ENCODE measurements at places on chromosomes 4 and X. TPM values are rescaled to one million over a fixed set of nuclear protein-coding genes. Genes with fewer than 3 reads are reported as not detected.

- DNase-seq, result no peak
- no peak overlapping the region for H3K4me3 ChIP-seq
- no peaks in the 10 kb centered on the region for H3K27me3 ChIP-seq
- no peaks in the 10 kb centered on the region for H3K36me3 ChIP-seq
Measured at GRCh38 chr4:134499074-134499473, 297.5 kb upstream of the PABPC4L start.

DNA sequence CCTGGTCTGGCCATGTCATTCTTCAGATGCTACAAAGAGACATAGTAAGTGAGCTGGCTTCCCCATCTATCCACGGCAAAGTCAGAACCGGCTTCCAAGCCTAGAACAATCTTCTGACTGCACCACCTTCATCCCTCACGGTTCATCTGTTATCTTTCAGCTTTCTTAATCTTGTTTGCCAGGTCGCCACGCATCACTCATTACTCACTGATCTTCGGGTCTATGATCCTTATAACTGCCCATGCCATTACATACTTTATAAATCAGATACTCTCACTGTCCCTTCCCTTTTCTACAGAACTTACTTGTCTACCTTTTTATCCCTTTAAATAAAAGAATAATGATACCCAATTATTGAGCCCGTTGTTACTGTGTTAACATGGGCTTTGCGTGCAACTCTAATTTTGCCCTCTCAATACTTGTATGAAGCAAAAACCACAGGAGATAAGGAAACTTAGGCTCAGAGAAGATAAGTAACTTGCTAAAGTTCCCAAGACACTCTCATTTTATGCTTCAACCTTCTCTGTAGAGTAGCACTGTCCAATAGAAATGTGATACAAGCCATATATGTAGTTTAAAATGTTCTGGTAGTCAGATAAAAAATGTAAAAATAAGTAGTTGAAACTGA lies 171.7 kb downstream of the AMELX start:
- no peak overlapping the region for H3K27ac ChIP-seq
- H3K36me3 ChIP-seq, result no peaks in the 10 kb centered on the region
- H3K4me1 ChIP-seq, result peaks cover 3% of the 10 kb centered on the region
- H3K27me3 ChIP-seq, result no peaks in the 10 kb centered on the region
- DNase-seq, result no peak
- no peak overlapping the region for H3K4me3 ChIP-seq

DNA sequence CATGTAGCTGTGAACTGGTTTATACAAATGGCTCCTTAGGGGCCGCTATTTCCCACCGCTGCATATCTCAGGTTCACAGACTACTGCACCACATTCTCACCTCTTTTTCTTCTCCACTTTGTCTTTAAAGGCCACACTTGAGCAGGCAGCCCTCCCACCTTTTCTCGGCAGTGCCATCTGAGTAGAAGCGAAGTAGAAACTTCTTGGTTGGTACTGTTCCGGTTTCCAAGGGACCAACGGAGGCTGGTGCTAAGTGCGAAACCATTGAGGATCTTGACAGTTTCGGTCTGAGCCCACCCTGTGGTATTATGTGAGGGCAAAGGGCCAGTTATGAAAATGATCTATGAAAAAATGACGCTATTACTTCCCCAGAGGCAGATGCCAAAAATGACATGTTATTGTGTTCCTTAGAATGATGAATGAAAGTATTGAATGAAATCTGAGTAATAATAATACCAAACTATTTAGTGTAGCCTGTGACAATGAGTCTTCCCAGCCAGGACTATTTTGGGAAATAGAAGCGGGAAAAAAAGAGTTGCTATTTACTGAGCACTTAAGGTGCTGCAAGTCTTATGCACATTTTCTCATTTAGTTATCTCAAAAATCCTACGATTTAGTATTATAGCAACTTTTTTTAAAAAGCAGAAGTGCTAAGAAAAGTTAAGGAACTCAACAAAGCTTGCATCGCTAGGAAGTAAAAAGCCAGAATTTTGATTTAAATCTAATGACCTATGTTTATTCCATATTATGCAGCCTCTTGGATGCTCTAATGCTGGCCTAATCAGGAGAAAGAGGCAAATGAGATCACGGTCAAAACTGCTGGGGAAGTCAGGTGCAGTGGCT lies 29.6 kb upstream of the CHRNA9 start:
- H3K36me3 ChIP-seq, result no peaks in the 10 kb centered on the region
- peaks cover 2% of the 10 kb centered on the region for H3K4me1 ChIP-seq
- no peak overlapping the region for H3K27ac ChIP-seq
- peaks cover 2% of the 10 kb centered on the region for H3K27me3 ChIP-seq
- H3K4me3 ChIP-seq, result no peak overlapping the region
- no peak for DNase-seq

GRCh38 chrX:11992271-11992670 lies 146.0 kb upstream of the FRMPD4 start:
- DNase-seq, result no peak
- H3K4me3 ChIP-seq, result no peak overlapping the region
- no peaks in the 10 kb centered on the region for H3K36me3 ChIP-seq
- no peak overlapping the region for H3K27ac ChIP-seq
- no peaks in the 10 kb centered on the region for H3K27me3 ChIP-seq
- no peaks in the 10 kb centered on the region for H3K4me1 ChIP-seq

- no peaks in the 10 kb centered on the region for H3K4me1 ChIP-seq
- no peaks in the 10 kb centered on the region for H3K36me3 ChIP-seq
- no peak overlapping the region for H3K4me3 ChIP-seq
- DNase-seq, result no peak
- H3K27ac ChIP-seq, result no peak overlapping the region
Measured at GRCh38 chr4:148159793-148160192, 282.4 kb downstream of the NR3C2 start.

SOX3 gene
- polyA plus RNA-seq, result not detected

UBE2D3 gene
- 399 TPM for polyA plus RNA-seq

IL13RA1 gene
- polyA plus RNA-seq, result 32.8 TPM

- DNase-seq, result no peak
- no peak overlapping the region for H3K4me3 ChIP-seq
Measured at GRCh38 chr4:94559351-94559806, 107.6 kb downstream of the PDLIM5 start.

DNA sequence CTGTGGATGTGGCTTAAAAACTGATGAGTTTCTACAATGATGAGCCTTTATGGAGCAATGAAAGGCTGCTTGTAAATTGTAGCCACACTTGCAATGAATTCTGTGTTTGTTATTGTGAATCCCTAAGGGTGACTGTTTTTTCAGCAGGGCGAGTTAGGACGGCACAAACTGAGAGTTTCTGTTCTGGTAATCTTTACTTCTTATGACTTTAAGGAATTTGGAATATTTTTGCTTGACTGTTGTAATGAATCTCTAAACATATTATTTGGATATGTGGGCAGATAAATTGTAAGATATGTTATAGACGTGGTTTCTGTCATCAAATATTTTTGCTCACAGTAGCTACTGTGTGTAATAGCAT lies 22.2 kb downstream of the RBPJ start:
- no peak overlapping the region for H3K4me3 ChIP-seq
- H3K4me1 ChIP-seq, result peaks cover 8% of the 10 kb centered on the region
- H3K36me3 ChIP-seq, result no peaks in the 10 kb centered on the region
- no peak overlapping the region for H3K27ac ChIP-seq

GRCh38 chr4:121728066-121728465 lies 31.3 kb upstream of the ANXA5 start:
- DNase-seq, result no peak
- no peaks in the 10 kb centered on the region for H3K36me3 ChIP-seq
- no peaks in the 10 kb centered on the region for H3K27me3 ChIP-seq
- H3K4me1 ChIP-seq, result peaks cover 10% of the 10 kb centered on the region
- H3K27ac ChIP-seq, result no peak overlapping the region

POF1B gene
- not detected for polyA plus RNA-seq

DNA sequence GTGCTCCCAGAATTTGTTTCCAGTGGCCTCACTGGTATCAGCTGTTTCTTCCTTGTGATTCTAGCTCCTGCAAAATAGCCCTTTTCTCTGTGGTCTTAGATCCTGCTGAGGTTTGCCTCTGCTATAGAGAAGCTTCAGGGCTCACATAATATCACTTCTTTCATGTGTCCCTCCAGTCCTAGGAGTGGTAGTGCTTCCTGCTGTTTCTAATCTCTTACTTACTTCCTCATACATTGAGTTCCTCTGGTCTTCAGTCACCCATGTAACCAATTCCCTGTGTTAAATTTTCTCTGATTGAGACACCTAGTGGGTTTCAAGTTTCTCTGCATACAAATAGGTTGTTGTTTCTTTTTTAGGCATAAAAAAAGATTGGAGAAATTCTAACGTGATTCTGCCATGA lies 1567.9 kb downstream of the ARAP2 start:
- no peaks in the 10 kb centered on the region for H3K27me3 ChIP-seq
- H3K4me1 ChIP-seq, result no peaks in the 10 kb centered on the region
- H3K36me3 ChIP-seq, result no peaks in the 10 kb centered on the region
- H3K27ac ChIP-seq, result no peak overlapping the region
- no peak for DNase-seq
- H3K4me3 ChIP-seq, result no peak overlapping the region

GRCh38 chr4:78876568-78877320 lies 62.5 kb downstream of the PAQR3 start:
- no peak overlapping the region for H3K4me3 ChIP-seq
- peaks cover 6% of the 10 kb centered on the region for H3K4me1 ChIP-seq
- DNase-seq, result no peak
- H3K27me3 ChIP-seq, result no peaks in the 10 kb centered on the region

CLNK gene
- polyA plus RNA-seq, result not detected

- H3K4me1 ChIP-seq, result no peaks in the 10 kb centered on the region
- no peaks in the 10 kb centered on the region for H3K27me3 ChIP-seq
- H3K36me3 ChIP-seq, result no peaks in the 10 kb centered on the region
- no peak overlapping the region for H3K4me3 ChIP-seq
- no peak for DNase-seq
Measured at GRCh38 chr4:112775801-112776200, 138.9 kb downstream of the LARP7 start.

IQSEC2 gene
- 5.4 TPM for polyA plus RNA-seq

DGKK gene
- not detected for polyA plus RNA-seq

- H3K4me1 ChIP-seq, result no peaks in the 10 kb centered on the region
- peak; percentile 37 for DNase-seq
- H3K4me3 ChIP-seq, result no peak overlapping the region
- H3K27ac ChIP-seq, result no peak overlapping the region
Measured at GRCh38 chr4:123659730-123660129, 263.1 kb downstream of the SPRY1 start.

DNA sequence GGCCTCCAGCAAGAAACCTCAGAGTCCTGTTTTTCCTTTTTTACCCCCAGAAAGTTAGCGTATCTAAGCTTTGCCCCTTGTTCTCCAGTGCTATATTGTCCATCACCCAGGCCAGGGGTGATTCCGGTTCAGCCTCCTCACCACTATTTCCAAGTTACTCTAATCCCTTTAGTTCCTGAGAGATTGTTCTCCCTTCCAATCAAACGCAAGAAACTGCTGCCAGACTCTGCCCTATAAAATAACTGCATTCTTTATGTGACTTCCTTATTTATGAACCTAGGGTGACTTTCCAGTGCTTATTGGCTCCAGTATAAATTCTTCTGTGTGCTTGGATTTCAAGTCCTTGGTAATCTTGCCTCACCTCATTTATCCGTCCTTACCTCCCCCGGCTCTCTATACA lies 65.7 kb downstream of the CLCN5 start:
- DNase-seq, result no peak
- no peak overlapping the region for H3K27ac ChIP-seq
- H3K4me3 ChIP-seq, result no peak overlapping the region
- H3K36me3 ChIP-seq, result no peaks in the 10 kb centered on the region
- no peaks in the 10 kb centered on the region for H3K27me3 ChIP-seq
- H3K4me1 ChIP-seq, result no peaks in the 10 kb centered on the region

TMPRSS11D gene
- polyA plus RNA-seq, result not detected

DNA sequence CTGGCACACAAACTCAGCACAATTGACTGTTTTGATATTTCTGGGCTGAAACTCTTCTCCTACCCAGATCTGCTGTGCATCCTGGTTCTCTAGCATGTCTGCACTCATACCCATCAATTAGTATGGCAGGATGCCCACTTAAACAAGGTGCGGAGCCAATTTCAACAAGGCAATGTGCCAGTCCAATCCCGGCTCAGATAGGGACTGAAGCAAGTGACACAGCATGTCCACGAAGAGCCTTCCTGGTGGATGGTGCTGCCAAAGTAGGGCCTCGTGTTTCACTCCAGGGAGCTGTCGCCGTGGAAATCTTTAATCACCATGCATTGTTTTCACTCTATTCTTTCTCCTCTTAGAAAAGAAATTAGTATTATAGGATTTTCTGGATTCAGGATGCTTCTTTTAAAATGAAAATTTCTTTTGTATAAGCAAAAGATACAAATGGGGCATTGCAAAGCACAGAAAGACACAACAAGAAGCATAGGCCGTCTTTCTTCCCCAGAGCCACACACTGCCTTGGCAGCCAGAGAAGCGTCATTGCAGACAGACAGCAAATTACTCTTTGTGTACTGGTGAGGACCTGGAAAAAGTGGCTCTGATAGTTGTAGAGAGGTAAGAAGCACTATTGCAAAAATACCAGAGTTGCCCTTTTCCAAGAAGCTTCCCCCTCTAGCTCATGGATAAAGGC lies 40.6 kb upstream of the LSM6 start:
- H3K4me1 ChIP-seq, result no peaks in the 10 kb centered on the region
- H3K36me3 ChIP-seq, result no peaks in the 10 kb centered on the region
- DNase-seq, result peak; percentile 33
- no peak overlapping the region for H3K4me3 ChIP-seq
- H3K27ac ChIP-seq, result no peak overlapping the region
- no peaks in the 10 kb centered on the region for H3K27me3 ChIP-seq

GRCh38 chrX:149129767-149130166 lies 375.3 kb downstream of the IDS start:
- no peaks in the 10 kb centered on the region for H3K36me3 ChIP-seq
- H3K4me3 ChIP-seq, result no peak overlapping the region
- H3K27ac ChIP-seq, result peak overlapping the region; percentile 38
- no peaks in the 10 kb centered on the region for H3K27me3 ChIP-seq
- peak; percentile 86 for DNase-seq

TKTL2 gene
- not detected for polyA plus RNA-seq

CITED1 gene
- not detected for polyA plus RNA-seq

SLC25A6 gene
- 1,153 TPM for polyA plus RNA-seq

TDO2 gene
- polyA plus RNA-seq, result not detected

GRCh38 chr4:82744284-82744968 lies 54.2 kb downstream of the SCD5 start:
- no peak for DNase-seq
- no peaks in the 10 kb centered on the region for H3K4me1 ChIP-seq
- H3K4me3 ChIP-seq, result no peak overlapping the region
- H3K27me3 ChIP-seq, result no peaks in the 10 kb centered on the region
- no peaks in the 10 kb centered on the region for H3K36me3 ChIP-seq
- no peak overlapping the region for H3K27ac ChIP-seq
